ENCODE measurements at places on chromosomes 2 and 18.

- no peak for DNase-seq
These were observed 48.0 kb upstream of the FAHD2A start for GRCh38 chr2:95354469-95354901.

DNA sequence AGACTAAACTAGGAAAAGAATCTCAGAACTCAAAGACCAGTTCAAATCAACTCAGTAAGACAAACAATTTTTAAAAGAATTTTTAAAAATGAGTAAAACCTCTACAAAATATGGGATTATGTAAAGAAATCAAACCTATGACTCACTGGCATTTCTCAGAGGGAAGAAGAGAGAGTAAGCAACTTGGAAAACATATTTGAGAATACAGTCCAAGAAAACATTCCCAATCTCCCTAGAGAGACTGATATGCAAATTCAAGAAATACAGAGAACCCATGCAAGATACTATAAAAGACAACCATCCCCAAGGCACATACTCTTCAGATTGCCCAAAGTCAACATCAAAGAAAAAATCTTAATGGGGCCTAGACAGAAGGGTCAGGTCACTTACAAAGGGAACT, 162.7 kb downstream of the WDPCP start:
- DNase-seq = no peak

GRCh38 chr2:101873543-101873942, 118.2 kb upstream of the IL1R2 start:
- DNase-seq = no peak

GRCh38 chr2:12587729-12588522, 128.8 kb upstream of the TRIB2 start:
- DNase-seq = no peak

- DNase-seq = no peak
These were observed 5.9 kb downstream of the TWSG1 start for GRCh38 chr18:9340472-9340871.

- DNase-seq = no peak
These were observed 1.1 kb upstream of the TACR1 start for GRCh38 chr2:75200140-75201096.
